Stimulated activated CD4-positive, alpha-beta T cell treated with anti-CD3 and anti-CD28 coated beads, TNF-alpha, amount 100 ng/mL, for 4 hours (primary cell): ENCODE measurements at places on chromosomes 5 and 9.

- no peak for DNase-seq
These were observed 54.7 kb downstream of the NXNL2 start for GRCh38 chr9:88589656-88590055.

- no peak for DNase-seq
These were observed 224.6 kb upstream of the ARRDC3 start for GRCh38 chr5:91607675-91608074.

GRCh38 chr5:14630671-14631070 lies 33.8 kb upstream of the OTULIN start:
- no peak for DNase-seq

DNA sequence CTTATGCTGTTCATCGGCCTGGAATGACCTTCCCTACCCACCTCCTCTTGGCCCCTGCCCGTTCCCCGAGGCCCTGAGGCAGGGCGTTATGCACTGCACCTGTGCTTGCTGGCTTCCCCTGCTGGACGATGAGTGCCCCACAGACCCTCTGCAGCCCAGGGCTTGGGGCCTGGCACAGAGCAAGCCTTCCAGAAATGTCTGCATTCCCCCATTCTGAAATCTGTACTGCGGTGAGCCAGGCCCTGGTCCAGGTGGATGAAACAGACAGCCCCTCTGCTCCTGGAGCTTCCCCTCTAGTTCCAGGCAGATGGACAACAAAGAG lies 35.0 kb downstream of the UNC5A start:
- no peak for DNase-seq

DNA sequence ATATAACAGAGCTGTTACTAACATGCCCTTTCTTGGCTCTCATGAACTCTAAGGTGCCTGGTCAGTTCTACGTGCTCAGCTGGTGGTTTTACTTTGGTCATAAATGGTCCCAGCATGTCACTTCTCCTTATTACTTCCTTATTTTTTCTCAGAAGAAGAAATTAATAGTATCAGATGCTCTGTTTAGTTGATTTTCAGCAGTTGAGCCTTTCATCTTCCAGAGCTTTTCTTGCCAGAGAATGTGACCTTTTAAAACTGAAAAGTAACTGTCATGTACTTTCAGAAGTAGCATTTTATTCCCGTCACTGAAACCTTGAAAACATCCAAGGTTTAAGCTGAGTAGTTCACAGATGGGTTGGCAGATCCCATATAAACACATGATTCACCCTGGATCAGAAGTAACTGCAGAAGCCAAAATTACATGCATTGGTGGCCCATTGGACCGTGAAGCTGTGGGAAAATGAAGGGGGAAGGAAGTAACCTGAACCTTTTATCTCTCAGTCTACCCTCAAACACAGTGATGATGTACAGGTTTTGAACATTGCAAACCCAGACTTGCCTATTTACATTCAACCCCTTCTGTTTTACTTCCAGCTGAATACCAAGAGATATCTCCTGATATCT lies 50.5 kb downstream of the HACD4 start:
- no peak for DNase-seq

DNA sequence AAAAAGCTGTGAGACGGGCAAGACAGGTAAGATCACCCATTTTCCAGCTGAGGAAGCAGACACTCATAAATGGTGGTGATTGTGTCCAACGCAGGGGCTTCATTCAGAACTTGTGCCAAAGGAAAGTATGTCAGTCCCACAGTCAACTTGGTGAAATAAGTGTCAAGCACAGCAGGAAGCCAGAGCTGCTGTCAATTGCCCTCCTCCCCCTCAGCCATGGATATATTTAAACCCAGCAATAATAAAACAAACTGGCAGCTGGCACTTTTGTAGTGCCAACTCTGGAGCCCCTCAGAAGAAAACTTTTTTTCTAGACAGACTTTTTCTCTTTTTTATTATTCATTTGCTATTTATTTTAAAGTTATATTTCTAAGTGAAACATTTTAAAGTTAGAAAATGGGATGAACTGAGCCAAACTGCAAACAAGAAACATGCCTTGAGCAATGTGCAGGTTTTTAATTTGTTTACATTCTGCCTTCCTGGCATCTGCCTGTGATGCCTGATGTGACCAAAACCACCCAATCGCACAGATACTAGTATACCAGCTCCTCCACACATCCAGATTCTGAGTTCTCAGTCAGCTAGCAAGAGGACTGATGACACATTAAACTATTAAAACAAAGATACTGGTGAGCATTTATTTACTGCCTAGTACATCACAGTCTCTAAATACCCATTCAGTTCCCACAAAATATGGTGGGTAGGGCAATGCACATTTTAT lies 17.0 kb downstream of the DMAC1 start:
- DNase-seq: no peak

GRCh38 chr5:180809403-180810209 lies 7.0 kb upstream of the MGAT1 start:
- peak; percentile 90 for DNase-seq

DNA sequence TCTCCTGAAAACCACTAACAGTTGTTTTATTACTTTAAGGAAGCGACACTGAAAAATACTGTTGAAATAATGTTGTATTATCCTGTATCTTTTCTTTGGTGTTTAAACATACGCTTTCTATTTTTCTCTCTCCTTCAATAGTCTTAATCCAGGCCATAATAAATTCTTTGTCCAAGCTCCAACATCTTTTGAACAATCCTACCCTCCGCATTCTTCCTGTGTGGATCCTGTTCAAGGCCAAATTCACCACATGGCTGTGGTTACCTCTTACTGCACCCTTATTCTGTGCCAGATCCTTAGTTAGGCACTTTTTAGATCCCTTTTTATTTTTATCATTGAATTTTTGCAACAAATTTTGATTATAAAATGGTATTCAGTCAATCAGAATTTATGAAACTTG lies 1691.5 kb downstream of the MAT2B start:
- DNase-seq: no peak

- DNase-seq: no peak
These were observed 847.7 kb downstream of the MAT2B start for GRCh38 chr5:164353155-164353554.

DNA sequence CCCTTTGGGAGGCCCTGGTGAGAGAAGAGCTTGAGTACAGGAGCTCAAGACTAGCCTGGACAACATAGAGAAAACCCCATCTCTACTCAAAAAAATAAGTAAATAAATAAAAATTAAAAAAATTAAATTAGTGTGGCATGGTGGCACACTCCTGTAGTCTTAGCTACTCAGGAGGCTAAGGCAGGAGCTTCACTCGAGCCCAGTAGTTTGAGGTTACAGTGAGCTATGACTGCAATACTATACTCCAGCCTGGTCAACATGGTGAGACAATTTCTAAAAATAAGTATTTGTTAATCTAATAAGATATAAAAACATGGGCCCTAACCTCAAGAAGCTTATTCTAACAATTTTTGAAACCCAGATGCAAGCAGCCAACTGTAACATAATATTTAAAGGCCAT lies 7.6 kb downstream of the RNF38 start:
- DNase-seq: no peak
